CD4-positive, alpha-beta T cell treated with Interleukin-17A for 1 hour (primary cell): ENCODE measurements at places on chromosomes 7 and 10.

DNA sequence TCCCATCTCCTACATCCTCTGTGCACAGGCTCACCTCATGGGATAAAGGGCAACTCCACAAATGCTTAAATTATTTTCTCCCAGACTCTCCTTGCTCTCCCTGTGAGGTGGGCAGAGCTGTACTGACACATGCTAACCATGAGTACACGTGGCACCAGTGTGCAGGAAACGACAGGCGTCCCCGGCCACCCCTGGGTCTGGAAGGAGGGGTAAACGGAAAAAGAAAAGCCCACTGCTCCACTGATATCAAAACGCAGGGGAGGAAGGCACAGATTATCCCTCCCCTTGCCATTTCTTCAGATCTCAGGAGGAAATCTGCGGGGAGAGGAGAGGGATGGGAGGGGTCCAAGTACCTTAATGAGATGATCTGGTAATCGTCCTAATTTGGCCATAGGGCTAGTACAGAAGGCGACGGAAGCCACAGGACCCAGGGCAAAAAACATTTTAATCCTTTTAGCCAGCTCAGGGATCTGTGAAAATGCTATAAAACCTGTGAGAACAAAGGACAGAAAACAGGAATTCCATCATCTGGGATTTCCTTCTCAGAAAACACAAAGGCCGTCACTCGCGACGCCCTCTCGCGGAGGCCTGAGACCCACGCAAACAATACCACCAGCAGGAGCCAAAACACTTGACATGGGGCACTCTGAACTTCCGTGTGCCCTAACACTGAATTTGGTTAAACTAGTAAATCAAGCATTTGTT lies 17.8 kb upstream of the CH25H start:
- DNase-seq, result no peak

GRCh38 chr7:425794-426188 lies 93.9 kb downstream of the PDGFA start:
- no peak for DNase-seq

GRCh38 chr10:4147245-4147644 lies 362.2 kb upstream of the KLF6 start:
- no peak for DNase-seq

DNA sequence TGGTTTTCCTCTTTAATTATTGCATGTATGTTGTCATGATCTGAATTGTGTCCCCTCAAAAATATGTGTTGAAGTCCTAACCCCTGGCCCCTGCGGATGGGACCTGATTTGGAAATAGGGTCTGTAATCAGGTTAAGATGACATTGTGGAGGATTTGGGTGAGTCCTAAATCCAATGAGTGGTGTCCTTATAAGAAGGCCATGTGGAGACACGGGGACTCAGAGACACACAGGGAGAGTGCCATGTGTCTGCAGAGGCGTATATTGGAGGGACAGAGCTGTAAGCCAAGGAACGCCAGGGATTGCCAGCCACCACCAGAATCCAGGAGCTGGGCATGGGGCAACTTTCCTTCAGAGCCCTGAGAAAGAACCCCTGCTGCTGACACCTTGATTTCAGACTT lies 171.9 kb downstream of the CREB5 start:
- no peak for DNase-seq

- DNase-seq, result no peak
Measured at GRCh38 chr7:28956608-28957063, 1.5 kb downstream of the TRIL start.

GRCh38 chr10:108412323-108412722 lies 1247.8 kb upstream of the SORCS1 start:
- no peak for DNase-seq

GRCh38 chr10:110803830-110804338 lies 67.8 kb upstream of the PDCD4 start:
- DNase-seq, result peak; percentile 55

DNA sequence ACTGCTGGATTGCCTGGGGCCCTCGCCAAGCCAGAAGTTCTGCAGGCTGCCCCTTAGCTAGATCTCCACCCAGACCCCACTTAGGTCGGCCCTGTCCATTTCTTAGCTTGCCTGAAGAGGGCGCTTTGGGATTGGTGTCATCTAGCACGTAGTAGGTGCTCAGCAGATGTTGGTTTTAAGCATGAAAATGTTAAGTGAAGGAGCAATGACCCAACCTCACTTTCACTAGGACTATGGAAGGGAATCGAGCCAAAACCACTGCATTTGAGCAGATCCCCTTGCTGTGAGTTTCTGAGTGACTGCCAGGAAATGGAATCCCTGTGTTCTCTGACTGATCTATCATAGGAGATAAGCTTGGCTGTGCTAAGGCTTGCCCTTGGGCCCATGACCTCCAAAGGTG lies 131.7 kb upstream of the EEPD1 start:
- DNase-seq, result peak; percentile 16

- no peak for DNase-seq
Measured at GRCh38 chr10:108005627-108006026, 841.1 kb upstream of the SORCS1 start.
